ENCODE measurements at places on chromosomes 16 and 17.

DNA sequence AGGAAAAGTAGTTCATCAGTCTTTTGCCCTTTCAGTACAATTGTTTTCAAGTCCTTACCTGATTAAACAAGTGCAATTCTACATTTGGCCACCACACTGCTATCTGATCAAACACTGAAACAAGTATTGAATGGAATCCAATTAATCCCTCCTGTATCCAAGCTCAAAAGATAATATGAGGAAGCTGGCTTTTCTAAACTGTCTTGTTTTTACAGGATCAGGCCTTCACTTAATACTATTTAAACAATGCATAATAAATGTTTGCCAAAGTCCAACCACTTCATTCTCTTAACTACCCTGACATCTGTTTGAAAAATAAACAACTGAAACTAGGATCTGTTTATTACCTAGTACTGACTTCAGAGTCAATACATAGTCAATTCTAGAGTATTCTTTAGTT, 131.6 kb downstream of the MRTFB start:
- no peak for DNase-seq

DNA sequence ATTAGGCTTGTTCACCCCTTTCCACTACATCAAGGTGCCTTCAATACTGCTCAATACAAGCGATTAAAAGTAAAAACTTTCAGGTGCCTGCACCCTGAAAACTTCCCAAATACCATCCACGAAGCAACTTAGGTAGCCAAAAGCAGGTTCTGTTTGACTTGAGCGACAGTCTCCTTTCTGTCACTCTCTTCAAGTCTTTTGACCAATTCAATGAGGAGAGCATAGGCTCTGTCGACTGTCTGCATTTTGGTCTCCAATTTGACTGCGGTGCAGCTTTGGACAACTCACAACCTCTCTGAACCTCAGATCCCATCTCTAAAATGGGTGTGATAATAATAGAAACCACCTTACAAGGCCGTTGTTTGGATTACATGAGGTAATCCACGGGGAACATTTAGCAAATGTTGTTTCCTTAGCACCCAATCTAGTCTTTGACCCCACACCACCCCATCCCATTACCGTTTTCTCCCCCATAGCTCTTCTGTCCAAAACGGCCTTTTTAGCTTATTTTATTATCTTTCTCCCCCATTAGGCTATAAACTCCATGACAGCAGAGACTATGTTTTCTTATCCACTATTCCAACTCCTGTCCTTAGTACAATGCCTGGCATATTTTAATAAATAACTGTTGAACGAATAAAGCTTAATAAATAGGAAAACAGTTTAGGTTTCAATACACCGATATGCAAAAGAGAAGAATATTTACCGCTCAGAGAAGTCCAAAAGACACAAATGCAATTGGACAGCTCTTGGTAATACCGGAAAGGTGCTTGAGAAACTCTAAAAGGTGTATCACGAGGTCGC, 999 bp downstream of the MARF1 start:
- DNase-seq, result no peak

- no peak for DNase-seq
Observed at GRCh38 chr17:49471769-49472168, 23.3 kb upstream of the NGFR start.

- no peak for DNase-seq
Observed at GRCh38 chr16:72094266-72094610, 591 bp downstream of the DHX38 start.

GRCh38 chr17:50145532-50146229, 4.8 kb downstream of the PPP1R9B start:
- no peak for DNase-seq

DNA sequence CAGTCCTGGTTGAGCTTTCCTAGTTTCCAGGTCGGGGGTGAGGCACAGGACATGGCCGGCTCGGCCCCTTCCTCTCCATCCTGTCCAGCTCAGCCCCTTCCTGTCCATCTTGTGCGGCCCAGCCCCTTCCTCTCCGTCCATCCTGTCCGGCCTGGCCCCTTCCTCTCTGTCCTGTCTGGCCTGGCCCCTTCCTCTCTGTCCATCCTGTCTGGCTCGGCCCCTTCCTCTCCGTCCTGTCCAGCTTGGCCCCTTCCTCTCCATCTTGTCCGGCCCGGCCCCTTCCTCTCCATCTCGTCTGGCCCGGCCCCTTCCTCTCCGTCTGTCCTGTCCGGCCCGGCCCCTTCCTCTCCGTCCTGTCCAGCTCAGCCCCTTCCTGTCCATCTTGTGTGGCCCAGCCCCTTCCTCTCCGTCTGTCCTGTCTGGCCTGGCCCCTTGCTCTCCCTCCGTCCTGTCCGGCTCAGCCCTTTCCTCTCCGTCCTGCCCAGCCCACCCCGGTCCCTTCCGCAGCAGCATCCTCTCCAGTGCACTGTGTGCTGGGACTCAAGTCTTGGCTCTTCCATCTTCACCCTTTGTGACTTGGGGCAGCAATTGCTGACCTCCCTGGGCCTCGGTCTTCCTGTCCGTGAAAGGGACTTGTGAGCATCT, 5.5 kb upstream of the ZNF750 start:
- DNase-seq, result no peak

DNA sequence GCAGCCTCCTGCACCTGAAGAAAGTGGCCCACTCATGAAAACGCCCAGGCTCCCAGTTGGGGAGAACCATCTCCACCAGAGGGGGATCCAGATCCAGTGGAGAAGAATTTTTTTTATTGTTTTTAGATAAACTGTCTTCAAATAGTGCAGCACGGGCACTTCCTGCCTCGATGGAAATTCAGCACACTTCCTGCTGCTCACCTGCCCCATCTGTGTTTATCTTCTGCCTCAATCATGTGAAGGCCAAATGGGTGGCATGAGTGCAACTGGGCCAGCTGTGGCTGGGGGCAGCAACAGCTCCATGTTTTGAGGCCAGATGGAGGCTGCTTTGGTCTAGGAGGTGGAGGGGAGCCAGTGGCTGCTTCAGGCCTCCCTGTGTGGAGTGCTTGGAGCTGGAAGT, 75.9 kb upstream of the WSB1 start:
- no peak for DNase-seq

GRCh38 chr17:78925234-78925633, at the start of gene TIMP2:
Gene TIMP2 (minus strand): TSS chr17:78925387. CDS start chr17:78925088, 299 bp downstream.
- DNase-seq, result peak; percentile 89

- DNase-seq, result no peak
Observed at GRCh38 chr16:88354229-88355092, 28.3 kb upstream of the ZNF469 start.

DNA sequence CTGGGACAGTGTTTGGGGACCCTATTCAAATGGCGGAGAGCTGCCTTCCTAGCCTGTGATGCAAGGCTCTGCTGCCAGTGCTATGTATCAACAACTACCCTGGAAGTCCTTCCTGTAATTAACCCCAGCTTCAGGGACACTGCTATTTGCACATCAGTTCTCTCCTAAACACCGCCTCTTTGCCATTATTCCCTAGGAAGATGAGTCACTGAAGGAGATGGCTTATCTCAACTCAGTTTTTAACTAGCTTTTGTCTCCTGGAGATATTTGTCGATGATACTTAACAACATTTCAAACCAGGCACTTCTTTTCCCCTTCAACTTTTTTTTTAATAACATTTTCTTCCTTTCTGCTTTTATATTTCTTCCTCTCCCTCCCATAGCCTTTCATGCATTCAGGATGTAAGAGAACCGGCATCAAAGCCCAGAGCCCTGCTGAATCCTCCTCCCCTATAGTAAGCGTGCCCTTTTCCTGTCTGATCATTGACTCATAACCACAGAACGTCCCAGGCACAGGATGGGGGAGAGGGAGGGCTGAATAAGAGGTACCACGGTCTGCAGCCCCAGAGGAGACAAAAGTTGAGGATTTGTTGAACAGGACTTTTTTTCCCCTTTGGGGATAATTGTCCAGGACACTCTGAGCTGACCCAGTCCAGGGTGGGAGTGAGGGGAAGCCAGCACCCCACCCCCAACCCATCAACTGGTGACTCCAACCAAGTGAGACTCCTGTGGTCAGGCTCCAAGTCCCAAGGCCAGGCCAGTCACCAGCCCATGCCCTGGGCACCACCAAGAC, 387.8 kb upstream of the SALL1 start:
- DNase-seq, result peak; percentile 94

GRCh38 chr16:17561056-17561455, 90.3 kb upstream of the XYLT1 start:
- no peak for DNase-seq

- no peak for DNase-seq
Observed at GRCh38 chr16:12395268-12395667, 408.4 kb downstream of the CPPED1 start.

- peak; percentile 86 for DNase-seq
Observed at GRCh38 chr17:2416010-2416734, 15.3 kb upstream of the MNT start.

DNA sequence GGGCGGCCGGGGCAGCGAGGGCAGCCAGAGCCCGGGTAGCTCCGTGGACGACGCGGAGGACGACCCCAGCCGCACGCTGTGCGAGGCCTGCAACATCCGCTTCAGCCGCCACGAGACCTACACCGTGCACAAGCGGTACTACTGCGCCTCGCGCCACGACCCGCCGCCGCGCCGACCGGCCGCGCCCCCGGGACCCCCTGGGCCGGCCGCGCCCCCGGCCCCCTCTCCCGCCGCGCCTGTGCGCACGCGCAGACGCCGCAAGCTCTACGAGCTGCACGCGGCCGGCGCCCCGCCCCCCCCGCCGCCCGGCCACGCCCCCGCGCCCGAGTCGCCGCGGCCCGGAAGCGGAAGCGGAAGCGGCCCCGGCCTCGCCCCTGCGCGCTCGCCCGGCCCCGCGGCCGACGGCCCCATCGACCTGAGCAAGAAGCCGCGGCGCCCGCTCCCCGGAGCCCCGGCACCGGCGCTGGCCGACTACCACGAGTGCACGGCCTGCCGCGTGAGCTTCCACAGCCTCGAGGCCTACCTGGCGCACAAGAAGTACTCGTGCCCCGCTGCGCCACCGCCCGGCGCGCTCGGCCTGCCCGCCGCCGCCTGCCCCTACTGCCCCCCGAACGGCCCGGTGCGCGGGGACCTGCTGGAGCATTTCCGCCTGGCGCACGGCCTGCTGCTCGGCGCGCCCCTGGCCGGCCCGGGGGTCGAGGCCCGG, 36.1 kb upstream of the ZC3H18 start:
- DNase-seq, result peak; percentile 73

DNA sequence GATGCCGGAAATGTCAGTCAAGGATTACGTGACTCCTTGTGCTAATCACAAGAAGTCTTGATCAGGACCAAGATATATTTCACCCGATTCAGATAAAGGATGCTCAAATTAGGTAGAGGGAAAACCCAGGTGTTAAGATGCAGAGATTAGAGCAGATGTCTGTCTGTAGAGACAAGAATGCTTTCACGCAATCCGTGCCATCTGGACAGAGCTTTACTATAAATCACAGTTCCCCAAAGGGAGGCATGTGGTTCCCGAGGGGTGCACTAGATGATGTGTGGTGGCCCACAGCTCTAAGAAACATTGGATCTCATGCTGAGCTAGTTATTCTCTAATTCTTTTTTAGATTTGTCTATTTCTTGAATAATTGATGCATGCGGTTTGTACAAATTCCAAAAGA, 9.8 kb upstream of the MAP3K14 start:
- no peak for DNase-seq

DNA sequence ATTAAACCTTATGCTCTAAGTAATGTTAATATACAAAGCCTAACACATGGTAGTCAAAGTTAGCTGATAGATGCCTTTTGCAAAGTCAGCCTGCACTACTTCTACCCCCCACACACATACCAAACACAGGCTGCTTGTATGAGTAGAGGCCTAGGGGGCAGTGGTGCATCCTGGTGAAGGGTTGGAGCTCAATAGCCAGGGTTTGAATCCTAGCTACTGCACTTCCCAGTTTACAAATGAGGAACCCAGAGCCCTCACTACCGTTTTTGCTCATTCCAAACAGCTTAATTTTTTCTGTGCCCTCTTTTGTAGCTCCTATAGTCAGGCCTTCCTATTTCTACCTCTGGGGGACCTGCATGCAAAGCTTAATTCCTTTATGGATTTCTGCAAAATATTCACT, 18.9 kb upstream of the HYDIN start:
- no peak for DNase-seq

GRCh38 chr16:8847145-8847544, 21.7 kb downstream of the CARHSP1 start:
- DNase-seq, result no peak

GRCh38 chr16:70725024-70725911, 39.4 kb upstream of the MTSS2 start:
- DNase-seq, result no peak

DNA sequence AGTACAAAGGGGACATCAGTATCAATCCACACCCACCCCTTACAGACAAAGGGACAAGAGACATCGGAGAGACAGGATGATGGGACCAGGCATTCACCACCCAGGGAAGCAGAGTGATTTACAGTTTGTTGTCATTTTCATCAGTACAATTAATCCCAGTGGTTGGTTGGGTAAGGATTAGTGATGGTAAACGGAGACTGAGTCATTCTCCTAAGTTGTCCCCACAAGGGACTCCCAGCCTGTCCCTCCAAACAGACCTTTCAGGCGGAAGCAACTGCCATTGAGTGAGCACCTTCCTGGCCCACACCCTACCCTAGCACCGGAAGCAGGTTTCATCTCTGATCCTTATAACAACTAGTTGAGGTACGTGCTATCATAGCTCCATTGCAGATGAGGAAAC, 11.2 kb downstream of the PPL start:
- no peak for DNase-seq

- DNase-seq, result no peak
Observed at GRCh38 chr16:50902457-50902856, 160.6 kb downstream of the CYLD start.

DNA sequence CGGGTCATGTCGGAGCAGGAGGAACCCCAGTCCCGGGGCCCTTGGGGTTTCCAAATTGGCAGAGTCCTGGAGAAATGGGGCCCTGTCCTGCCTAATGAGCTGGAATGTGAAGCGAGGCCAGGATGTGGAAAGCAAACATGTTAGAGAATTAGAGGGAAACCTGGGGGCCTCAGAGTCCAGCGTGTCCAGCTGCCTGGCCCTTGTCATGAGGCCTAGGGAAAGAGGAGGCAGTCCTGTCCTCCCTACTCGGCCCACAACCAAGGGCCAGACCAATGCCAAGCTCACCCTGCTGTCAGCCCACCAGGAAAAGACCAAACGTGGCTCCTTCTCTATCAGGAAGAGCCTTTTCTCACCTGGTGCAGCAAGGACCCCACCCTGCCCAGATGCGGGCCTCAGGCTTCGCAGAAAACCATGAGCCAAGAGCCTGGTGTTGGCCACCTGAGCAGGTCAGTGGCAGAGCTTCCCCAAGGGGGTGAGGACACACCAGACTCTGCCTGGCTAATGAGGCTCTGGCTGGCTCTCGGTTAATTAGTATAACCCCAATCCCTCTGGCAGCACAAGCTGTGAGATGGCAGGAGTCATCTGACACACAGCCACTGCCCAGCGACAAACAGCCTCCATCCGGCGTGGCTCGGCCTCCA, 10.1 kb downstream of the TEKT5 start:
- no peak for DNase-seq

DNA sequence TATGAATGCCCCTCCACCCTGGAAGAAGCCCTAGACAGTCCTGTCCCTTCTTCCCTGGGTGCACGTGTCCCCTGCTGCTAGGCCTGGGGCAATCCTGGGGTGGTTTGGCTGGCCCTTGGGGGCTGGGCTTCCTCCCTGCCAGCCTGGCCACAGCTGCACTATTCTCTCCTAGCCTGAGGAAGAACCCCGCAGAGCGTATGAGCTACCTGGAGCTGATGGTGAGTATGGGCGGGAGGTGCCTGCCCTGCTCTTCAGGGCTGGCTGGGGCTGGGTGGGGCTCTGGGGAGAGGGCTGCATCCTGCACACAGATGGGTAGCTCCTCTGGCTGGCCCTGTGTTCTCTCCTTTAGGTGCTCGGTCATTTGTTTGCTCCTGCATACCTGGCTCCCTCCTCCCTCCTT, 28.8 kb downstream of the MAP2K3 start:
- DNase-seq, result no peak
